Common myeloid progenitor, CD34-positive (primary cell): ENCODE measurements at places on chromosomes 4 and X.
A peak's percentile ranks its signal among the peaks of the same experiment; 100 is the strongest.

DNA sequence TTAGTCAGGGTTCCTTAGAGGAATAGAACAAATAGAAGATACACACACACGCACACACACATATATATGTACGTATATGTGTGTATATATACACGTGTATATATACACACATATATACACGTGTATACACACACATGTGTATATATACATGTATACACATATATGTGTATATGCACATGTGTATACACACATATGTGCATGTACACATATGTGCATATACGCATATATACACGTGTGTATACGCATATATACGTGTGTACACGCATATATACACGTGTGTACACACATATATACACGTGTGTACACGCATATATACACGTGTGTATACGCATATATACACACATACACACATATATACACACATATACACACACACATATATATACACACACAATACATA lies 41.5 kb downstream of the ASMT start:
- no peak for DNase-seq

GRCh38 chr4:110309675-110310074 lies 111.3 kb upstream of the ELOVL6 start:
- no peak for DNase-seq

DNA sequence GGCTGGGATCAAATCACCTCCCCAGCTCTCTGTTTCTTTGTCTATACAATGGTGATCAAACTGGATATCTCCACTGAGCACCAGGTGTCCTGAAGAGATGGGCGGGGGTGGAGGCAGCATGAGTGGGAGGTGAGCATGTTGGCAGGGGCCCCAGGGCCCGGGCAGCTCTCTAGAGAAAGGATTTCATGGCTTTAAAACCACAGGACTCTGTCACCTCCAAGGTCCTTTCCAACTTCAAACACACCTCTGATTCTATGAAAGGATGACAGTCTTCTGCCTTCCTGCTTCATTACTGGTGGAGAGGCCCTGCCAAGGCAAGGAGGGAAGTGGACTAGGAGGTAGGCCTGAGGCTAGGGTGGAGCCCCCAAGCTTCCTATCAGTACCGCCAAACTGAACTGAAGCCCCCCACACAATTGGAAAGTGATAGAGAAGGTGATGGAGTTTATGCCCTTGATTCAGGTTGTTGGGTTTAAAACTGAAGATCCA lies 38.6 kb downstream of the TRIM2 start:
- no peak for DNase-seq

DNA sequence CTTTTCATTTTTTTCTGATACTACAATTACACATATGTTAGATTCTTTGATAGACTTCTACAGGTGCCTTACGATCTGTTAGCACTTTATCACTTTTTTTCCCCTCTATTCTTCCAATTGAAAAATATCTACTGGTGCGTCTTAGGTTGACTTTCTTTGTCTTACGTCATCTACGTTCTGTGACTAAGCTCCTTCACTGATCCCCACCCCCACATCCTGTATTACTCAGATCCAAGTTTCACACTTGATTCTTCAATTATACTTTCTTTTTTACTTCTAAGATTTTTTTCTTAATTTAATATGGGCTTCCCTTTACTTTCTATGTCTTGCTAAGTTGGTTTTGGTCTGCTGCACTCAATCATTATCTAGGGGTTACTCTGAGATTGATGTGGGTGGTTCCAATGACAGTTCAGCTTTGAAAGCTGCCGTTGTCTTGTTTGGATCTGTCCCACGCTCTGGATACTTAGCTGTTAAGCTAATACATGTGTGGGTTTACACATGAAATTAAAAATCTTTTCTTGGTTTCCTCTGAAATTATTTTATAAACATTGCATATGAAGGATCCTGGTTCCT lies 1321.1 kb downstream of the RAPGEF2 start:
- DNase-seq, result no peak

DNA sequence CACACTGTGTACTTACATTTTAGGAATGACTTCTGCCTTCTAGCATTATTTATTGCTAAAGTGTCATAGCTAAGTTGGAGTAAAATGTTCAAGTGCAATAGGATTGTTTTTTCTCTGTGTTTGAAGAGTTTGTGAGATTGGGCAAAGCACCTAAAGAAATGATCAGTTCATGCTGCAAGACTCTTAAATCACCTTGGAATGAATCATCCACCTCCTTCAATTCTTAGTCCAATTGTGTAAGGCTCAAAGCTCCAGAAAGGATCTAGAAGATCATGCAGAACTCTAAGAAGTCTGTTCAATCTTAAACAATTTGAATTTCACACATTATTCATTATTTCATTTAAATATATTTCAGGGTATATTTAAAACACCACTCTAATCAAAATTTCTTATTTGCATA lies 137.1 kb downstream of the AMELX start:
- DNase-seq, result no peak

DNA sequence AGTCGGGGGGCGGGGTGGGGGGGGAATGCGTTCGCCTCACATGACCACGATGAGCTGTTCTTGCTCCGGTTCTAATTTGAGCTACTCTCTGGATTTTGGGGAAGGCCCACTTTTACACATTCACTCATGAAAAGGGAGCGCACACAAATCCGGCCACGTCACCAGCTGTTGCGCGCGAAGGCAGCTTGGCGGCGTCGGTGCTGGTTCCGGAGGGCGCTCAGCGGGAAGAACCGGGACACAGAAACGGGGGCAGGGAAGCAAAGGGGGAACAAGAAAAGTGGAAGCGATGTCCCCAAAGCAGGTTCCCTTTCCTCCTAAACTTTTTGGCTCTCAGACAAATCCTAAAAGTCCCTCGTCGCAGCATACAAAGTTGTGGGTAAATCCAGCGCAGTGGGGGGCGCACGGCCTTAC lies 605 bp downstream of the ANXA5 start:
- DNase-seq, result peak; percentile 77

DNA sequence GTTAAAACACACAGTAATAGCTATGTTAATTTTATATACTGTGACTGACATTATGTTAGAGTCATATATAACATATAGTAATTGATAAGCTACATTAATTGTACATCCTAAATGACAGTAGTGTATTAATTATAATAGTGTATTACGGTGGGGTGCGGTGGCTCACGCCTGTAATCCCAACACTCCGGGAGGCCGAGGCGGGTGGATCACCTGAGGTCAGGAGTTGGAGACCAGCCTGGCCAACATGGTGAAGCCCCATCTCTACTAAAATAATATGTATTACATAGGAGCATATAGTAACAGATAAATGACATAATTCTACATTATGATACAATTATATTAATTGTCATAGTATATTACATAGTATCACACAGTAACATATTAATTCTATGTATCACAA lies 12.2 kb downstream of the ASMTL start:
- DNase-seq, result no peak

DNA sequence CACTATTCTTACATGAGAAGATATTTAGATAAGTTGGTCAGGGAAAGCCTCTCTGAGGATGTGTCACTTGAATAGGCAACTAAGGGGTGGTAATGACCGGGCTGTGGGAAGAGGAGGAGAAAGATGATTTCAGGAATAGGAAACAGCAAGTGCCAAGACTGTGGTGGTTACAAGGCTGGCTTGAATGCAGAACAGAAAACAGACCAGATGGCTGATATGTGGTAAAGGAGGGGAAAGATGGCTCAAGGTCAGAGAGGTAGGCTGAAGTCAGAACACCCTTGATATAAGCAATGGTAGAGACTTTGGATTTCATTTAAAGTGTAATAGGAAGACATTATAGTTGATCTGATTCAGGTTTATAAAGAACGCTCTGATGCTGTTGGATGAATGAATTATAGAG lies 15.0 kb downstream of the TLR7 start:
- DNase-seq, result no peak

- DNase-seq, result no peak
These were observed 88.6 kb upstream of the PRPS2 start for GRCh38 chrX:12702509-12703091.

GRCh38 chrX:109880629-109881028 lies 122.3 kb upstream of the TMEM164 start:
- no peak for DNase-seq

- peak; percentile 83 for DNase-seq
These were observed at the start of gene PITX2 for GRCh38 chr4:110622841-110623717. Gene PITX2, minus strand, starts transcription at chr4:110623077. Its CDS starts 617 bp downstream, at chr4:110622460.

- DNase-seq, result no peak
These were observed 26.3 kb downstream of the POLA1 start for GRCh38 chrX:24720036-24720435.

GRCh38 chrX:1231850-1232465 lies 19.5 kb upstream of the CRLF2 start:
- peak; percentile 48 for DNase-seq

GRCh38 chr4:38386654-38387188 lies 277.3 kb upstream of the KLF3 start:
- DNase-seq, result no peak

GRCh38 chr4:41213625-41214135 lies 662 bp downstream of the APBB2 start:
- DNase-seq, result no peak

GRCh38 chr4:10256203-10256602 lies 139.6 kb upstream of the WDR1 start:
- DNase-seq, result no peak

GRCh38 chrX:15674514-15674840 lies 9.9 kb upstream of the CLTRN start:
- DNase-seq, result no peak

DNA sequence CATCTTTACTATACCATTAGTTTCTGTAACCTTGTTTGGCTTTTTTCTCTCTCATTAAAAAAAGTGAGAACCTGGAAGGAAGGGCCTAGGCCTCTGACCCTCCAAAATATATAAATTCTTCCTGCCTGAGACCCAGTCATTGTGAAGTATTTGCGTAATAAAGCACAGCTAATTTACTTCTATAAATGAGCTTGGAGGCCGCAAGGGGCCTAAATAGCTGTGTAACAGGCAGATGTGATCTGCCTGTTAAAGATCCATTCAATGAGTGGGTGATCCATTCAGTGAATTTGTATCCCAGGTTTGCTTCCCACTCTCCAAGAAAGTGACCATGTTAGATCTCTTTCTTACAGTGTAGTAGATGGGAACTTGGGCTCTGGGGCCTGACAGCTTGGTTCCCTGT lies 595 bp upstream of the PYURF start:
- DNase-seq, result no peak

DNA sequence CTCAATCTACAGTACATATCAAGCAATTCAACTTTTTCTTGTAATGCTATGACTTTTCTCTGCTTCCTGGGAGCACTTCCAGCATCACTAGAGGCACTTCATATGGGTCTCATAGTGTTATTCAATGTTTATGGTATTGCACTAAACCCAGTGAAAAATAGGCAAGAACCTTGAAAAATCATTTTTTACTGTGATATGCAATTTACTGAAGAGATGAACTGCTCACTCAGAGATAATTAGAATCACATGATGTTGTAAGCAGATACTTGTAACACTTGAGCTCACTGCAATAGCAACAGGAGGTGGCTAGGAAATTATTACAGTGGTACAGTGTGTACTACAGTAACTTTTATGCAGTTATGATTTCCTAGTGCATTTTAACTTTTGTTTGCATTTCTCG lies 93.3 kb downstream of the RASGEF1B start:
- DNase-seq, result no peak
